B cell (primary cell): ENCODE measurements at places on chromosomes 1 and 21.

- no peaks in the 10 kb centered on the region for H3K27me3 ChIP-seq
- no peak overlapping the region for H3K4me3 ChIP-seq
- H3K36me3 ChIP-seq, result peaks cover 5% of the 10 kb centered on the region
- H3K4me1 ChIP-seq, result no peaks in the 10 kb centered on the region
- no peak for DNase-seq
Measured at GRCh38 chr21:34086887-34087306, 13.5 kb downstream of the MRPS6 start.

- DNase-seq, result peak; percentile 85
- no peaks in the 10 kb centered on the region for H3K27me3 ChIP-seq
- H3K4me3 ChIP-seq, result no peak overlapping the region
- peak overlapping the region; percentile 83 for H3K27ac ChIP-seq
- peaks cover 74% of the 10 kb centered on the region for H3K4me1 ChIP-seq
Measured at GRCh38 chr1:2258996-2259395, 30.9 kb downstream of the SKI start.

DNA sequence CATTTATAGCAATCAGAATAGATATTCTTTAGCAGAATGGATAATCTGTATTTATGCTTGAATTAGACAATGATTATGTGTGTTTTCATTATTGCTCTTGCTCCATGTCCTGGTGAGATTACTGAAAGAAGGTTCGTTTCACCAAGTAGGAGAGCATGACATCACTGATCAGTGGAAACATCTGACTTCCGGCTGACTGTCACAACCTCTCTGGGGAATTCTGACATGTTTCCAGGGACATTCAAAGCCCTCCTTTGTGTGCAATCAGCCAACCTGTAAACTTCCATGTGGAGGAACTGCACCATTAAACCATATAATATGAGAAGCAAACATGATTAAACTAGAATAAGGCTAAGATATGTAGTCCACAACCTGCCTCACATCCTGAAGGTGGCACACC is 424.8 kb upstream of the ADGRL4 start:
- no peak overlapping the region for H3K4me3 ChIP-seq
- no peak overlapping the region for H3K27ac ChIP-seq
- no peaks in the 10 kb centered on the region for H3K4me1 ChIP-seq
- no peak for DNase-seq

GRCh38 chr1:15592285-15592684 is 7.4 kb upstream of the AGMAT start:
- H3K27ac ChIP-seq, result no peak overlapping the region
- DNase-seq, result no peak

DNA sequence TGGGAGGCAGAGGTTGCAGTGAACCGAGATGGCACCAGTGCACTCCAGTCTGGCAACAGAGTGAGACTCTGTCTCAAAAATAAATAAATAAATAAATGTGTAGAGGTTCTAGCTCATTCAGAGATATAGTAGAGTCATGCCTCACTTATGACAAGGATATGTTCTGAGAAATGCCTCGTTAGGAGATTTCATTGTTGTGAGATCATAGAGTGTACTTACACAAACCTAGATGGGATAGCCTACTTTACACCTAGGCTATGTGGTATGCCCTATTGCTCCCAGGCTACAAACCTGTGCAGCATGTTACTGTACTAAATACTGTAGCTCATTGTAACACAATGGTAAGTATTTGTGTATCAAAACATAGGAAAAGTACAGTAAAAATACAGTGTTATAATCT is 155.3 kb upstream of the JUN start:
- H3K4me3 ChIP-seq, result no peak overlapping the region
- no peaks in the 10 kb centered on the region for H3K36me3 ChIP-seq
- H3K27me3 ChIP-seq, result no peaks in the 10 kb centered on the region
- no peak overlapping the region for H3K27ac ChIP-seq
- DNase-seq, result no peak
- H3K4me1 ChIP-seq, result peaks cover 32% of the 10 kb centered on the region

- H3K27ac ChIP-seq, result peak overlapping the region; percentile 77
- no peaks in the 10 kb centered on the region for H3K27me3 ChIP-seq
- peak; percentile 73 for DNase-seq
- no peaks in the 10 kb centered on the region for H3K36me3 ChIP-seq
- peaks cover 57% of the 10 kb centered on the region for H3K4me1 ChIP-seq
- no peak overlapping the region for H3K4me3 ChIP-seq
Measured at GRCh38 chr1:198543670-198544260, 3.3 kb upstream of the ATP6V1G3 start.

DNA sequence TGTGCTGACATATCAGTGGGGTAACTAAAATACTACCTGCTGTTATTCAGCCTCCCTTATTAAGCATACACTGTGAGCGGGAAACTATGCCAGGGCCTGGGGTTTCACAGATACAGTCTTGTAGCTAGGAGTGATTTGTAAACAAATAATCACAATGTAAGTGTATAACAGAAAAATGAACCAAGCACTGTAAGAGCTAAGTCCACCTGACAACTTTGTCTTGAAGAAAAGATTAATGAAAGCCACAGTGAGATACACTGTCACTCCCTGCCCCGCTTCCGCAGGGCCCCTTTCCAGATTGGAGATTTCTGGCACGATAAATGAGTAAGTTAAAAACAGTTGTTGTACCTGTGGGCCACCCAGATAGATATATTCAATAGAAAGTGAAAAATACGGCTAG is 4.8 kb downstream of the RCAN3 start:
- H3K36me3 ChIP-seq, result peaks cover 4% of the 10 kb centered on the region
- H3K4me1 ChIP-seq, result peaks cover 29% of the 10 kb centered on the region
- no peak overlapping the region for H3K4me3 ChIP-seq
- no peaks in the 10 kb centered on the region for H3K27me3 ChIP-seq
- H3K27ac ChIP-seq, result no peak overlapping the region

DNA sequence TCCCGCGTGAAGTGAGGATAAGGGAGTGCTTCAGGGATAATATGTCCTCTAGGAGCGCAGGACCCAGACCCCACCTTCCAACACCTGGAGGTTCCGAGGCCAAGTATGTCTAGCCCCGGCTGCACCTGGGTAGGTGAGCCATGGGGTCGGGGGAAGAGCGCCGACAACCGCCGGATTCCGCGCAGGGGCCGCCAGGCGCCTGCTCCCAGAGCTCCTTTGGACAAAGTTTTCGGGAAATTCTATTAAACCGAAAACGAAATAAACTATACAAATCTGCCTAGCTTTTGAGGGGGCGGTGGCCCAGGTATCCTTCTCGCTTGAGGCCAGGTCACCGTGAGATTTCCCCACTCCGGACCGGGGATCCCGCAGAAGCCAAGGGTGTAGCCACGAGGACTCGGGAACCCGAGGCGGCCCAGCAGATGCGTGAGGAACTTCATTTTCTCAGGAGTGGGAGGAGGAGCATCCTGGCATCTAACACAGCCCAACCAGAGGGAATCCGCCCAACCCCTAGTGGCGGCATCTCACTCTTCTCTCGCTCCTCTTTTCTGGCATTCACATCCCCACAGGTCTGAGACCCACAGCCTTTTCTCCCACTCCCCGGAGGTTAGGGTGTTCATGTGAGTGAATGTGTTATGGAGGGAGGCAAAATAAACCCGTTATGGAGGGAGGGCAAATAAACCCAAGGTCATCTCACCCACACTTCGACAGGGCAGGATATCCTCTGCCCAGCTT is 2.3 kb upstream of the DMRTA2 start:
- peak; percentile 35 for DNase-seq
- no peaks in the 10 kb centered on the region for H3K36me3 ChIP-seq
- no peak overlapping the region for H3K4me3 ChIP-seq
- no peak overlapping the region for H3K27ac ChIP-seq
- peaks cover 90% of the 10 kb centered on the region for H3K27me3 ChIP-seq
- H3K4me1 ChIP-seq, result peaks cover 43% of the 10 kb centered on the region

GRCh38 chr1:169517558-169518186 is 31.9 kb upstream of the SLC19A2 start:
- H3K27ac ChIP-seq, result no peak overlapping the region
- no peak overlapping the region for H3K4me3 ChIP-seq
- H3K27me3 ChIP-seq, result no peaks in the 10 kb centered on the region
- no peaks in the 10 kb centered on the region for H3K36me3 ChIP-seq
- no peaks in the 10 kb centered on the region for H3K4me1 ChIP-seq

GRCh38 chr1:159501082-159501481 is 34.7 kb downstream of the OR10J5 start:
- H3K4me1 ChIP-seq, result no peaks in the 10 kb centered on the region
- H3K27ac ChIP-seq, result no peak overlapping the region
- H3K4me3 ChIP-seq, result no peak overlapping the region

DNA sequence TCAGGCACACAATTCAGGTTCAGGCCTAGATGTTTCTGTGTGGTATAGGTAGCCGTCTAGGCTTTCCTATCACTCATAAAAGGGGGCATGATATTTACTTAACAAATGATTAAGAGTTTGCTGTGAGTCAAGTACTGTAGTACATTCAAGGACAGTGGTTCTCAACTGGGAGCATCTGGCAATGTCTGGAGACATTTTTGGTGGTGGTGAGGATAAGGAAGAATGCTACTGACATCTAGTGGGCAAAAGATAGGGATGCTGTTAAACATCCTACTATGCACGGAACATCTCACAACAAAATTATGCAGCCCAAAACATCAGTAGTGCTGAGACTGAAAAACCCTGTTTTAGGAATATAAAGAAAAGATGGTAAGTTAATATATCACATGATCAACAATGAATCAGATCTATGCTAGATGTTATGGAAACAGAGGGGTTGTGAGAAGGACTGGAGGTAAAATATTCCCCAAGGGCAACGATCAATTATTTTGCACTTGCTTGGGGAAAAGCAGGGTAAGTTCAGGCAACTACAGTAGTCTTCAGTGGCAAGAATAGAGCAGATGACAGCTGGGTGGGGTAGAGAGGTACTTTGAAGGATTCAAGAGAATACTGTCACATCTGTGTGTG is 4.9 kb downstream of the DNTTIP2 start:
- H3K36me3 ChIP-seq, result peaks cover 78% of the 10 kb centered on the region
- no peaks in the 10 kb centered on the region for H3K27me3 ChIP-seq
- DNase-seq, result peak; percentile 46
- H3K4me3 ChIP-seq, result no peak overlapping the region

GRCh38 chr1:78171736-78172590 is 126.2 kb downstream of the GIPC2 start:
- H3K27me3 ChIP-seq, result no peaks in the 10 kb centered on the region
- no peaks in the 10 kb centered on the region for H3K36me3 ChIP-seq
- no peak for DNase-seq

- H3K4me3 ChIP-seq, result no peak overlapping the region
- DNase-seq, result no peak
- no peaks in the 10 kb centered on the region for H3K27me3 ChIP-seq
- no peaks in the 10 kb centered on the region for H3K4me1 ChIP-seq
- no peak overlapping the region for H3K27ac ChIP-seq
- no peaks in the 10 kb centered on the region for H3K36me3 ChIP-seq
Measured at GRCh38 chr1:37647281-37647680, 12.6 kb upstream of the RSPO1 start.

DNA sequence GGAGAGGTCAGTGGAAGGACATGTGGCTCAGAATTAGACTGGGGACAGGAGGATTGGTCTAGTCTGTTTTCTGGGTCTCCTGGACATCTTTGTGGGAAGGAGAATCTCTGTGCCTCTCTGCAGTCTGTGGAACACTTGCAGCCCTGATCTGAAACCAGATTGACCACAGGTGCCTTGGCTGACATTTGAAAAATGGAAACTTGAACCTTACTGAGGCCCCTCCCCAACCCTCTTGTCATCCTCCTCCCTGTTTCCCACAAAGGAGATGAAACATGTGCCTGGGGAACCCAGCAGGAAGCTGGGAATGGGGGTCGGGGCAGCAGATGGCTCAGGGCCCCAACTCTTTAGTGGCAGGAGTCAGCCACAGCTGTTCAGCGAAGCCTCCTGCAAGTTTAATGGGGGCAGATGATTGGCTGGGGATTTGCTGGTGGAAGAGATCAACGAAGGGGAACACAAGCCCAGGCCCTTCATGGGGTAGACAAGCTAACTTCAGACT is 18.1 kb downstream of the VASH2 start:
- peaks cover 1% of the 10 kb centered on the region for H3K36me3 ChIP-seq
- no peak overlapping the region for H3K4me3 ChIP-seq
- no peak overlapping the region for H3K27ac ChIP-seq
- no peaks in the 10 kb centered on the region for H3K27me3 ChIP-seq
- DNase-seq, result no peak

GRCh38 chr1:26472320-26472900 is at the start of gene HMGN2:
HMGN2 (plus strand) TSS chr1:26472440; CDS start chr1:26472613, 173 bp downstream.
- no peaks in the 10 kb centered on the region for H3K27me3 ChIP-seq
- peaks cover 4% of the 10 kb centered on the region for H3K36me3 ChIP-seq
- peaks cover 35% of the 10 kb centered on the region for H3K4me1 ChIP-seq
- peak within 1 kb of the TSS; percentile 95 for H3K27ac ChIP-seq
- H3K4me3 ChIP-seq, result peak within 1 kb of the TSS; percentile 83
- peak; percentile 90 for DNase-seq

DNA sequence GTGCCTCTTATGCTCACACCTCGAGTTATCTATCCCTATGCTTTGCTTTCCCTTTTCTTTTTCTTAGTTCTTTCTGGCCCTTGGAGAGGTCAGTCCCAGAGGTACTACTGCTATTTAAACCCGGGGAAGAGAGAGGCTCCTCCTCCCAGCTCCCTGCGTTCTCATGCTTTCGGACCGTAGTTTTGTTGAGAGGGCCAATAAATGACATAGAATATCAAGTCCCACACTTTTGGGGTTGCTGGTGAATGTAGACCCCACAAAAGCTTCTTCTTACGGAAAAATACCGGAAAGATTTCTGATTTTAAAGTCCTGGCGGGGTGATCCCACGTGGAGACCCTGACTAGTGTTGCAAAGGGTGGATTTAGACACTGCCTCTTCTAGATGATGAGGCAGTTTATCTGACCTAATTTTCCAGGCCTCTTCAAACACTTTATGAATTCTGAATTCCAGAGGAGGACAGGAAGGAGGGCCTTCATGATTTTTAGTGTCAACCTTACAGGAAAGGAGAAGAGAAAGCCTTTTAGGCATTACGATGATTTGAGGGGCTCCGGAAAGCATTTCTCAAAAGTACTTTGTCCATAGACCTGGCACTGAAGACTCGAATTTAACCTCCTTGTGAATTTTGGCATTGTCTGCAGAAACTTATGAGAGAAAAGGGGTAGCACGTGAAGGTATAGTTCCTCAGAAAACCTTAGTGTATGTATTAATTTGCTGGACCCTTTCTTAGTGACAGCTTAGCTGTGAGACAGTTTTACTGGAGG is 694 bp downstream of the TMEM167B start:
- peak overlapping the region; percentile 96 for H3K27ac ChIP-seq
- no peaks in the 10 kb centered on the region for H3K36me3 ChIP-seq
- H3K4me1 ChIP-seq, result peaks cover 25% of the 10 kb centered on the region
- DNase-seq, result no peak
- peak overlapping the region; percentile 93 for H3K4me3 ChIP-seq

DNA sequence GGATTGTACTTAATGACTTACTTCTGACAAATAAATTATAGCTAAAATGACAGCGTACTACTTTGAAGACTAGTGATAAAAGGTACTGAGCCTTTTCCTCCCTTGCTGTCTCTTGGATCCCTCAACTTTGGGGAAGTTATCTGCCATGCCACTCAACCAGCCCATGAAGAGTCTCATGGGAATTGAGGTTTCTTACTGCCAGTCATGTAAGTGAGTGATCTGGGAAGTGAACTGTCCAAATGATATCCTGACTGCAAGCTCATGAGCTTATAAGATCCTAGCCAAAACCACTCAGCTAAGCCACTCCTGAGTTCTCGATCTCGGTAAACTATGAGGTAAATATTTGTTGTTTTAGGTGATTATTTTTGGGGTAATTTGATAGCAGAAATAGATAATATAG is 247.8 kb downstream of the NCAM2 start:
- H3K36me3 ChIP-seq, result no peaks in the 10 kb centered on the region
- H3K27me3 ChIP-seq, result no peaks in the 10 kb centered on the region
- H3K27ac ChIP-seq, result no peak overlapping the region
- no peak for DNase-seq
